NCI-H1694 treated with DMSO at 0.1 percent for 48 hours (cell line): ENCODE measurements at places on chromosomes 5 and 9.

GRCh38 chr5:125814119-125814518 is 609.1 kb upstream of the GRAMD2B start:
- peak; percentile 23 for DNase-seq

- no peak for DNase-seq
Measured at GRCh38 chr5:20420991-20421595, 433.1 kb upstream of the CDH18 start.

GRCh38 chr9:31119890-31120454 is 1264.5 kb upstream of the ACO1 start:
- DNase-seq: peak; percentile 53

- DNase-seq: peak; percentile 37
Measured at GRCh38 chr5:168734620-168735300, 155.6 kb upstream of the PANK3 start.

DNA sequence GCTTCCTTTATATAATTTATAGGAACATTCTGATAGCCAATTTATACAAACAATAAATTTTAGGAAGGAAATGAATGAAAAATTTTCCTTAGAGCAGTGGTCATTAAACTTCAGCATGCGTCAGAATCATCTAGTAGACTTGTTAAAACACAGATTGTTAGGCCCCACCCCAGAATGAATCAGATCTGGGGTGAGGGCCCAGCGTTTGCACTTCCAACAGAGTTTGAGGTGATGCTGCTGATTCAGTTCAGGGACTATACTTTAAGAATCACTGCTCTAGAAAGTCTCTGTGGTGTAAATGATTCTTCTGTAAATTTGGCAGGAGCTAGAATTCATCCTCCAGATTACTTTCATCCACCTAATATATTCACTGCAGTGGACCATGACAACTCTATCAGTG is 80.4 kb downstream of the SLC12A2 start:
- no peak for DNase-seq

DNA sequence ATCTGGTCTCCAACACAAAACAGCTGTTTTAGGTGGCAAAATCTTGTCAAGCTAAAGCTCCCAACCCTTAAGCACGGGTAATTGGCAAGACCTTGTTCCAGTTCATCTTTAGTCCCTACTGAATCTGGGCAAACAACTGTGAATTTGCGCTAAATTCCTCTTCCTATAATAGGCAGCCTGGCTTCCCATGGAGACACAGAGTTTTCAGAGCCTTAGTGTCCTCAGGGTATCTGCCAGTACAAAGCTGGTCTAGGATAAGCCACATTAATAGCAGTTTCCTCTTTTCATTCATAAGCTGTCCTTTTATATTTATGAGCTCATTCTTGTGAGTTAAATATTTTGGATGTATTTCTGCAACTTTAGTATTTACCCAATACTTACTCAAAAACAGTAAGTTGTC is 59.5 kb downstream of the FGF10 start:
- no peak for DNase-seq

DNA sequence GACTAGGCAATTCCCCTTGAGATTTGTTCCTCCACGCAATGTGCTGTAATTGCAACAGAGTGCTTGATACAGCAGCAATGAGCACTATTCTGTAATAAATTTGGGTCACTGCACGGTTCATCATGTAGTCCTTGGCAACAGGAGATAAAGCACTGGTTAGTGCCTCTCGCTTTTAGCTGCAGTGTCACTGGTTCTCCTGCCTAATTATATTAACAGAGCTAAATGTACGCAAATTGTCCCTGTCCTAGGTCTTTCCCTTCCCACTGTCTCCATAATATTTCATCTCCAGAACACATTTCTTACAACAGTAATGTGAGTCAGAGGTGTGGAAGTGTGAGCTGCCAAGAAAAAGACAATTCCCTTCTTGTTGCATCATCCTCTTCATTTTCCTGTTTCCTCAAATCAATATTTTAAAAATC is 553.1 kb downstream of the ZNF608 start:
- no peak for DNase-seq

DNA sequence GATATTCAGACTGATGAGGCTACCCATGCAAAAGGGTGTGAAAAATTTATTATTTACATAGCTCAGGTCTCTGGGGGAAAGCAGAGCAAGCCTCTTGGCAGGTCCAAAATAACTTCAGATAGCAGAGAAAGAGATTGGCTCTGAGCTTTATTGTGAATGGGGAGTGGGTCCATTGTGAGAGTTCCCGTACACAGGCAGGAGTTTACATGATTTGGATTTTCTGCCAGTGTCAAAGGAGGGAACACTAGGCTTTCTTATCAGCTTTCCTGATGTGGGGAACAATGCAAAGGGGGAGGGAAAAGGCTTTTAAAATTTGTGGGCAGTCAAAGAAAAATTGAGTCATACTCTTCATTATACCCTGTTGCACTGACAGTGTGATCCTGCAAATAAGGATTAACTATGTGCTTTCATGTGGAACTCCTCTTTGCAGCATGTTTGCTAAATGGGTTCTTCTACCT is 615.0 kb upstream of the RIOK2 start:
- no peak for DNase-seq

- DNase-seq: no peak
Measured at GRCh38 chr5:73969195-73970036, 343.4 kb downstream of the ARHGEF28 start.

DNA sequence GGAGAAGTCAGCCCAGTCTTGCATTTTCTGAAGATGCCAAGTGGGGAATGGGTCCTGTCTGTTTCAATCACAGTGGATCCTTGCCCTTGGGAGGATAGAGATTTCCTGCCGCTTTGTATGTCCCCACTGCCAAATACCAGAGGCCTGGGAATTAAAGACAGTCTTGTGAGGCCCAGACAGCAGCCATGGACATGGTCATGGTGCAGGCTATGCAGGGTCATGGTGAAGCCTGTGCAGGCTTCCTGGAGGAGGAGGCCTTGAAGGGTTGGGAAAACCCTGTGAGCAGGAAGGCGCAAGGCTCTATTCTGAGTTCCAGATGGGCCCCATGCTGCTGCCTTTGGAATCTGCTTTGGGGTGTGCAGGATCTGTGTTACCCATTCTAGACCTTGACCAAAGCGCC is 57.3 kb upstream of the PITX1 start:
- no peak for DNase-seq

DNA sequence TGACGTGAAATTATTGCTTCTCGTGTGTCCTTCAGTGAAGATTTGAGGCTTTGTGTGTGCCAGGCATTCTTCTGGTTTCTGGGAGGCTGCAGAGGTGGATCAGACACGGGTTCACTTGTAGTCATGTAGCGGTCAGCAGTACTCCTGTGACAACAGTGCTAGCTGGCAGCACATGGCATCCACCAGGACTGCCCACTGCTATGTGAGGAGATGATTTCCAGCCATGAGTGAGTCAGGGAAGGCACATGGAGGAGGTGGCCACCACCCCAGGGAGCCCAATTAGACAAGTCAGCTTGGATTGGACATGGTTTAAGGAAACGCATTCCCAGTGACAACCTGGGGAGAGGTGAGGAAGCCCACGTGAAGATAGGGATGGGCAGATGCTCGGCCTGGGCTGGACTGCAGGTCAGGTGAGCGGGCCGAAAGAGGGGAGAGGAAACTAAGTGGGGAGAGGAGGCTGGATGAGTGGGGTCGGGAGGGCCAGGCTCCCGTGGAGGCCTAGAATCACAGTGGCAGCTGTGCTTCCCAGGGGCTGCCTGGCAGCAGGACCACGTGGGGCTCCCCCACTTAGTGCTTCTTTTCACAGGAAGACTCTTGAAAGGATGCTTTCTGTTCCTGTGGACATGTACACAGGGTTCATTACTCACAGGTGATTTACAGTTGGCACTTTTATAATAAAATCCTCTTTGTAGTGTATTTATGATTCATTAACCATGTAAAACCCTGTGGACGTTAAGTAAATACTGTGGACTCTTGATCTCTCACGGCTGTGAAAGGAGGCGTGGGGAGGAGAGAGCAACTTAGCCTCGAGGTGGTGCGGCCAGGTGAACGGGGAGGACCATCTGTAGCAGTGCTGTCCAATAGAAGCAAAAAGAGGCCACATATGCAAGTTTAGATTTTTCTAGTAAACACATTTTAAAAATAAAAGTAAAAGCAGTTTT is 80.0 kb upstream of the OTULINL start:
- no peak for DNase-seq

DNA sequence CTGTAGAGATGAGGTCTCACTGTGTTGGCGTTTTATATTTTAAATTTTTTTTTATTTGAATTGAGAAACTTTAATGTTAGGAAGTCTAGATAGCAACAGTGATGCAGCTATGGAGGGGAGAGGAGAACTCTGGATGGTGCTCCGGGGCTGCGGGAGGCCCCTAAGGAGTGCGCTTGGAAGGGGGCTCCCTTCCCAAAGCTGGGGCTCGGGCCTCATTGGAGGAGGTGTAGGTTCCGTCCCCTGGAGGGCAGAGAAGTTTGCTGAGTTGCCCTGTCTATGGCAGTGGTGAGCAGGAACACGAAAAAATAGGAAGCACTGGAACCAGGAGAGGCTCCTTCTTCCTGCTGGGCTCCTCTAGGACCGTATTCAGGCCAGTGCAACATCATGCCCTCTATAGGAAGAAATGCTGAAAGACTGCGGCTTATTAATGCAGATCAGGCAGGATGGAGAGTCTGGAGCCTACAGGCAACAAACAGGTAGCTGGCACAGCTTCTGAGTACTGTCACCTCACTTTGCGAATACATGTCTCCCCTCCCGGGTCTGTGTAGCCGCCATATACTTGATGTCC is 16.1 kb downstream of the AHRR start:
- DNase-seq: no peak

DNA sequence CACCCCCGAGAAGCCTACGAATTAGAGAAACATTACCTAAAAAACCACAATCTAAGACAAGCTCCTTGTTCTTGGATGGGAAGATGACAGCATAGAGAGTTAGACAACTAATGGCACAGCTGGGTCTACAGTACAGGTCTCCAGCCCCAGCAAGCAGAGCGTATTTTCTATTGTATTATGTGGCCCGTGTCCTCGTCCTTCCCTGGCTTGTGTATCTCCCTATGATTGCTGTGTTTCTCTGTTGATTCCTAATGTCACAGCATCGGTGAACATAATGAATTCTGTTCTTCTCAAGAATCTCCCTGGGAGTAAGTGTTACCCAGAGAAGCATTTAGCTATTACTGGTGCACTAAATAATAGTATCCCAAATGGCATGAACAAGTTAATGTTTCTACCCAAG is 66.8 kb upstream of the CEP78 start:
- DNase-seq: no peak

GRCh38 chr9:38202336-38202938 is 133.4 kb upstream of the SHB start:
- DNase-seq: no peak

DNA sequence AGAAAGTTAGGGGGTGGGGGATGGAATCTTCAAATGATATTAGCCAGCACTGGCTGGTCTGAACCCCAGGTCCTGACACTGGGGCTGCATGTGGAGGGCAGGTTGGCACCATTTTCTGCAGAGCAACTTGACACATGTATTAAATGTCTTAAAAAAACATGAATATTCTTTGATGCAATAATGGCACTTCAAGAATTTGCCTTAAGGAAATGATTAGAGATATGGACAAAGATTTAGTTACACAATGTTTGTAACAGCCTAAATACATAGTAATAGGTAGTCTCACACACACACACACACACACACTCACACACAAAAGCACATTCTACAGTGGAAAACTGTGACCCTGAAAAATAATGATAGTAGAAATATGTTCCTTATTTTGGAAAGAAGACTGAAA is 3.6 kb downstream of the SVEP1 start:
- no peak for DNase-seq

- DNase-seq: no peak
Measured at GRCh38 chr5:126490167-126490940, 67.1 kb downstream of the GRAMD2B start.

DNA sequence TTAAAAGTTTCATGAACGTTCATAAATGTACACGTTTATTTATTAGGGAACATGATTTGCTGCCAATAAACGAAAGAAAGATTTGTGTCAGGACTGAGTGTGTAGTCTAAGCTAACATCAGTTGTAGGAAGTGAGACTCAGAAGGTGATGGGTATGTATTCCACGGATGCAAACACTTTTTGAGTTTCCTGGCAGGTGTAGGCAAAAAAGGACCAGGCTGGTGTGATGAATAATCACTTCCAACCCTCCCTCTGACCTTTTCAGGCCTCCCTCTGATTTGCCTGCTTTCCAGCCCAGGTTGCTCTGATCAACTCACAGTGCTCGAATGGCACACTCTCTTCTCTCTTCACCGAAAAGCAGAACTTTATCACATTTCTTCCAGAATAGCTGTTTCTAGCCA is 51.8 kb downstream of the BASP1 start:
- DNase-seq: no peak

GRCh38 chr5:140224658-140225057 is 49.7 kb downstream of the CYSTM1 start:
- no peak for DNase-seq

DNA sequence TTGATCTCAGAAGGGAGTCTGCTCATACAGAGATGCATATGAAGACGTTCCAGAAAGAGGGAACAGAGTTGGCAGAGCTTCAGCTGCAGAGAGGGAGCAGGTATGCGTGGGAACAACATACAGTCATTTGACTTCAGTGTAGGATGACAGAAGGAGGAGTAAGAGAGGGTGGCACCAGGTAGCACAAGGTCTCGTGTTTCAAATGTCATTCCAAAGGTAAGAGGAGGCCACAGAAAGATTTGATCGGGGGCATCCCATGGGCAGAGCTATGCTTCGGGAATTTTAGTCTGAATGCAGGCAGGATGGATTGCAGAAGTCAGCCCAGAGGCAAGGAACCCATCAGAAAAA is 367.1 kb downstream of the CDK5RAP2 start:
- no peak for DNase-seq

GRCh38 chr9:20028849-20029231 is 240.0 kb upstream of the SLC24A2 start:
- no peak for DNase-seq
